ENCODE measurements at places on chromosomes 13 and 19. TPM values are rescaled to one million over a fixed set of nuclear protein-coding genes. Genes with fewer than 3 reads are reported as not detected.

CRX gene
- total RNA-seq: not detected

KLK3 gene
- not detected for total RNA-seq

KLK12 gene
- 0.40 TPM for total RNA-seq

GRCh38 chr19:8578642-8579265 lies 1.5 kb upstream of the MYO1F start:
- ATAC-seq: peak; percentile 42

GRCh38 chr13:103022336-103022735 lies 43.9 kb downstream of the SLC10A2 start:
- ATAC-seq: no peak

DNA sequence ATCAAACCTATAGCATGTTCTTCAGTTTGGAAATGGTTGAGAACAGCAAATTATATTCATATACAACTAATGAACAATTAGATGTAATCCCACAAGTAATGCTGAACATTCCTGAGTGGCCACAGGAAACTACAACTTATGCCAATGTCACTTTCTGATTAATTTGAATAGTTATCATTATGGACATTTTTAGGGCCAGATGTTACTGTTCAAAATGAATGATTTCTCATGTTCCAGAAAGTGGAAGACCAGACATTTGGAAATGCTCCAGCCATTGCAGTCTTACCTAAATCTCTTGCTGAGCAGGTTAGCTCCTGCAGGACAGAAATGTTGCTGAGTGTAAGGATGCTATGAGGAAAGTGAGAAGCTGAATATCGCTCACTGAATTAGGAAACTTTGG lies 819.8 kb downstream of the PCDH9 start:
- ATAC-seq: no peak

GRCh38 chr19:33216198-33216830 lies 9.3 kb downstream of the SLC7A10 start:
- no peak for ATAC-seq

GRCh38 chr19:49643466-49643865 lies 1.5 kb downstream of the SCAF1 start:
- no peak for ATAC-seq

- no peak for ATAC-seq
These were observed 20.6 kb upstream of the OLFM2 start for GRCh38 chr19:9956956-9957355.

All from gastroesophageal sphincter (tissue), 4 donors.